CD4-positive, alpha-beta memory T cell (primary cell): ENCODE measurements at places on chromosomes 4 and X. TPM values are rescaled to one million over a fixed set of nuclear protein-coding genes. Genes with fewer than 3 reads are reported as not detected.

DNA sequence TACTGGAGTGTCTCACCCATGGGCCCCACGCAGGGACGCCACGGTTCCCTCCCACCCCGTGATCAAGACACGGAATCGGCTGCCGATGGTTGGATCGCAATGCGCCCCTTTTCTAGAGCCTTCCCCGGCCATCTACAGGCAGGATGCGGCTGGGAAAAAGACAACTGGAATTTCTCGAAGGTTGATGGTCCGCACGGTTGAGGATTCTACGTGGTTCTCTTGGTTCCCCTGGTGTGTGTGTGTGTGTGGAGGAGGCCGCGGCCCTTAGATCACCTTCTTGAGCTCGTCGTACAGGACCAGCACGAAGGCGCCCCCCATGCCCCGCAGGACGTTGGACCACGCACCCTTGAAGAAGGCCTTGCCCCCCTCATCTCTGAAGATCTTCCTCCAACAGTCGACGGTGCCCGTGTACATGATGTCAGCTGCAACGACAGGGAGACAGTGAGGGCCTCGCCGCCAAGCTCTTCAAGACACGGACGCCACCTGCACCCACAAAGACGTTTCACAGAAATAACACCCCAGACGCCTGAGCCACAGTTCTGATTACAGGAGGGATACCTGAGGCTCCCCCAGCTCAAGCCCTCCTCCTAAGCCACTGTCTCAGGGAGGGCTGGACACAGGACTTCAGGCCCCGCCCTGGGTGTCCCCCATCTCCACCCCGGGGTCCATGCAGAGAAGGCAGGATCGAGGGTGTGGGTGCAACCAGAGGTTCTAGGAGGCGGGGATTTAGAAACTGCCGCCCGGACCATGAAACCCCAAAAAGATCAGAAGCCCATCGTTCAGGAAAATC lies 5.4 kb downstream of the SLC25A6 start:
- H3K27ac ChIP-seq, result no peak overlapping the region
- H3K4me3 ChIP-seq, result no peak overlapping the region
- H3K36me3 ChIP-seq, result peaks cover 61% of the 10 kb centered on the region
- DNase-seq, result no peak

DNA sequence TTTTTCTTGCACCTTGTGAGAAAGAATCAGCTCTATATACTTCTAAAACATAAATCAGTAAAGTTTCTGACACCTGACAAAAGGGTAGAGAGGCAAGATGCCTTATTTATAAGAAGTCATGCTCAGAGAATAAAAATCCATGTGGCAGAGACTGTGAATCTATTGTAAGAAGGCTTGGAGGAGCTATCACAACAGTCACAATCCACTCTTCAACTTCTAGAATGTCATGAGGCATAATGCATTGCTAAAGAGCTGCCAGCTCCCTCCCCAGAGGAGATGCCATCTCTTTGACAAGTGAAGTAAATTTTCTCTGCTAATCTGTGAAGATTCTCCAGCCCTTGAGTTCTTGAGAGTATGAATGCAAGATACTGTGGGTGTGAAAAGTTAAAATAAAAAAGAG lies 971.2 kb upstream of the IGFBP7 start:
- H3K27ac ChIP-seq, result no peak overlapping the region
- H3K27me3 ChIP-seq, result no peaks in the 10 kb centered on the region
- no peak overlapping the region for H3K4me3 ChIP-seq
- no peaks in the 10 kb centered on the region for H3K4me1 ChIP-seq

The CLCN5 gene
- polyA plus RNA-seq, result 0.80 TPM

DNA sequence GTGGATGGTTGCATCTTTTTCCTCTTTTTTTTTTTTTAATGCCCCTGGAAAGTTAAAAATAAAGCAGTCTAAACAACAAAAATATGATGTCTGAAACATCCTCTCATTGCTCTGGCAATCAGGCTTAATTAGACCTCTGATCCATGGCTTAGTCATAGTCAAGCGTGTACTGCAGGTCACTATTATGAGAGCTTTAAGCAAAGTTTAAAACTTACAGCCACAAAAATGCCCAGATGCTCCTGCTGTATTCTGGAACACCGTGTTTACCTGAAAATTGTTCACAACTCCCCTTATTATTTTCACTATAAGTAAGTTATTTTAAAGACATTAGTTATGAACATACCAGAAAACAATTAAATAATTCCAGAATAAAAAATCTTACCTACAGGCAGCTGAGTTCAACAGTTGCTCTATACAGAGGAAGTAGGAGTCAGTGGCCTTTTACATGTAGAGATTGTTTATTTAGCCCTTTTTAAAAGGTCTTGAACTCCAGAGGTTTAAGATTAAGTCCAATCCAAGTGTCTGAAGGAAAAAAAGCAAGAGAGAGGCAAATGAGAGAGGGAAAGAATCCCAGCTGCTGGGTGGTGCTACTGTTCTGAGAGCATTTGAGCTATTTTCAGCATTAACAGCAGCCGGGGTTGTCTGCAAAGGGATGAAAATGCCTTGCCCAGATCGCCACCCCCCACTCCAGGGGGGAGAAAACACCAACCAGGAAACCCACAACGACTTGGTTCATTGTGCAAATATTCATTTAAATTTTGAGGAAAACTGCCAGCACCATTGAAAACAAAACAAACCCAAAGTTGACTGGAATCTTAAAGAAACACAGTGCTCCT lies 36.9 kb downstream of the SORBS2 start:
- no peaks in the 10 kb centered on the region for H3K4me1 ChIP-seq
- no peaks in the 10 kb centered on the region for H3K27me3 ChIP-seq
- H3K36me3 ChIP-seq, result no peaks in the 10 kb centered on the region
- H3K27ac ChIP-seq, result no peak overlapping the region
- no peak overlapping the region for H3K4me3 ChIP-seq

- no peaks in the 10 kb centered on the region for H3K4me1 ChIP-seq
- H3K4me3 ChIP-seq, result no peak overlapping the region
- no peaks in the 10 kb centered on the region for H3K36me3 ChIP-seq
These were observed 3.8 kb upstream of the GRPR start for GRCh38 chrX:16119353-16120220.

DNA sequence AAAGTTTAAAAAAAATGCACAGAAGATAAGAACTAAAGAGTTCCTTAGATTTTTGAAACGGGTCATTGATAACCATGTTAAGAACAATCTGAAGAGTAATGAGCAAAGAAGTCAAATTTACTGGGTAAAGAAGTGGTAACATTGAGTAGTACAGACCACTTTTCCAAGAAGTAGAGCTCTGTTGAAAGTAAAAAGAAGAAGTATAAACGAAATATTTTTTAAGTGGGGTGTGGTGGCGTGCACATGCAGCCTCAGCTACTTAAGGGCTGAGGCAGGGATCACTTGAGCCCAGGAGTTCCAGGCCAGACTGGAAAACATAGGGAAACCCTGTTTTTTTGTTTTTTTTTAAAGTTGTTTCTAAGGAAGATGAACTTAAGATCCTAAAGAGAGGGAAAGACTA lies 68.5 kb downstream of the UBA6 start:
- no peak for DNase-seq
- H3K27ac ChIP-seq, result no peak overlapping the region
- no peaks in the 10 kb centered on the region for H3K4me1 ChIP-seq
- no peaks in the 10 kb centered on the region for H3K27me3 ChIP-seq
- peaks cover 35% of the 10 kb centered on the region for H3K36me3 ChIP-seq

DNA sequence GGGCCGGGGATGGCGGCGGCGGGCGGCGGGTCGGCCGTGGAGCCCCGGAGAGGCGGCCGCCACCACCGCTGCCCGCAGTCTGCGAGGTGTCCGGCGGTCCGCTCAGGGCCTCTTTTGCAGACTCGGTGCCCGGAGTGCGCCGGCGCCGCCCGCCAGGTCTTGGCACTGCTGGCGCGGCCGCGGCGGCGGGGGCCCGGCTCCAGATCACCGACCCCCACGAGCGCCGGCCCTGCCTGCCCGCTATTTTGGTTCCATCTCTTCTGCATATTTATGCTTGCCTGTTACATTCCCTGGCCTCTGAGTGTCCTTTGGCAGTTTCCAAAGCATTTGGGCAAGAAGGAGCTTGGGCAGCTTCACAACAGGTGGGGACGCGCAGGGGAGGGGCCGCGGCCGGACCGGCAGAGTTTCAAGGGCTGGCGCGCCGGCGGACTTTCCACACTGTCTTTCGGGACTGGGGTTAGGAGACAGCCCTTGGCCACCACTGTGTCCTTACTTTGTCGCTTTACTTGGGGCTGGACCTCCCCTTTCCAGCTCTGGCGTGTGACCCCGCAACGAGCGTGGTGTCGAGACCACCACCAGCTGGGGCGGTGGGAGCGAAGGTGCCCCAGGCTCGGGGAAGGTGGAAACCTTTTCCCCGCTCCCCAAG lies 668 bp upstream of the TAPT1 start:
- H3K4me1 ChIP-seq, result peaks cover 46% of the 10 kb centered on the region
- peak; percentile 16 for DNase-seq
- peak overlapping the region; percentile 69 for H3K27ac ChIP-seq
- peak overlapping the region; percentile 60 for H3K4me3 ChIP-seq
- H3K36me3 ChIP-seq, result no peaks in the 10 kb centered on the region
- H3K27me3 ChIP-seq, result no peaks in the 10 kb centered on the region

GRCh38 chr4:120266602-120267001 lies 200.0 kb upstream of the MAD2L1 start:
- H3K4me1 ChIP-seq, result no peaks in the 10 kb centered on the region
- H3K36me3 ChIP-seq, result no peaks in the 10 kb centered on the region
- no peak for DNase-seq

The NUP62CL gene
- polyA plus RNA-seq, result 1.6 TPM

DNA sequence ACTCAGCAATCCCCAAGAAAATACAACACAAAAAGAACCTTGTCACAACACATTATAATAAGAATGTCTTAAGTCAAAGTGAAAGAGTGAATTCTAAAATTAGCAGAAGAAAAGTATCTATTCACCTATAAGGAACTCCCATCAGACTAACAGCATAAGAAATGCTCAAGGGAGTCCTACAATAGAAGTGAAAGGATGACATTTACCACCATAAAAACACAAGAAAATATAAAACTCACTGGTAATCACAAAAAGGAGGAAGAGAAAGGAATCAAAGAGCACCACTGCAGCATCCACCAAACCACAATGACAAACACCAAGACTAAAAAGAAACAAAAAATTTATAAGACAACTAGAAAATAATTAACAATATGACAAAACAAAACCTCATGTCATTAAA lies 257.0 kb upstream of the AGTR2 start:
- no peaks in the 10 kb centered on the region for H3K4me1 ChIP-seq
- DNase-seq, result no peak
- no peak overlapping the region for H3K27ac ChIP-seq
- no peaks in the 10 kb centered on the region for H3K36me3 ChIP-seq
- no peaks in the 10 kb centered on the region for H3K27me3 ChIP-seq

DNA sequence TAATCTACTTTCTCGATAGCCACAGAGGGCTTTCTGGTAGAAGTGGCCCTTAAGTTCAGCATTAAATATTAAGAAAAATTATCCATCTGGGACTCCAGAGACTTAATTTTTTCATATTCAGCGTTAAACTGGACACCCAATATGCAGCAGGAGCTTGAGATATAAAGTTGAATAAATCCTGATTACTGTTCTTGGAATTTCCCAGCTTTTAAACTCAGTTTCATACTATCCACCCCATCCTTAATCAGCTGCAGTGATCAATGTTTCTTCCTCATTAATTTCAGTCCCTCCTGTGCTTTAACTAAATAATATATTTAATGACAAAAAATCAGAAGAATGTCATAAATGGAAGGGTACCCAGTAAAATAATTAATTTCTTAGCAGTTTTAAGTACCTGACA lies 3.6 kb upstream of the FBXL5 start:
- no peak for DNase-seq
- H3K27ac ChIP-seq, result no peak overlapping the region
- no peak overlapping the region for H3K4me3 ChIP-seq
- peaks cover 12% of the 10 kb centered on the region for H3K4me1 ChIP-seq

DNA sequence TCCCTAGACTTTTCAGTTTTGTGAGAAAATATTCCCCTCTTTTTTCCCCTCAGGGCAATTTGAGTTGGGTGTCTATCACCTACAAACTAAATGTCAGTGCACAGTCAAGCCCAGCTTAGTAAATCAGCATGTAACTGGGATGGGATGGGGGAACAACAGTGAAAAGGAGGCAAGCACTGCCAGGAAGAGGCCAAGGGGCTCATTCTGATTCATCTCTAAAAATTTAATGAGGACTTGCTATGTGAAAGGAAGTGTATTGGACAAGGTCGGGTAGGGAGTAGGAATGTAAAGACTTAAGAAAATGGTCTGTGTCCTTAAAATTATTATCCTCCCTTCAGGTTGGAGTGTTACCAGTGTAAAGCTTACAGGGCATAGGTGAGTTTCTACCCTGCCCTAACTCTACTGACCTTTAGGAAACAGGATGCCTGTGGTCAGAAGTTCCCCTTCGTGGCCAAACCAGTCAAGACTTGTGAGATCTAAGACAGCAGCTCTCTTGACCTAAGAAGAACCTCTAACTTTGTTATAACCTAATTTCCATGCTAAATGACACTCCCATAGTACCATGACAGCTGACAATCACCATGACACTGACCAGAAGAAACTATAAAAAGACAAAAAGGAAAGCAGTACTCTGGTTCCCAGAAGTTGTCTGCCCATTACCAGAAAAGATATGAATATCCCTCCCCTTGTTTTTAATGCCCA lies 194.4 kb upstream of the LDB2 start:
- no peaks in the 10 kb centered on the region for H3K27me3 ChIP-seq
- no peak overlapping the region for H3K4me3 ChIP-seq
- no peak overlapping the region for H3K27ac ChIP-seq
- no peaks in the 10 kb centered on the region for H3K4me1 ChIP-seq

GRCh38 chr4:1723131-1723801 lies 1.9 kb downstream of the TACC3 start:
- H3K4me1 ChIP-seq, result peaks cover 69% of the 10 kb centered on the region
- peak overlapping the region; percentile 69 for H3K4me3 ChIP-seq
- peak overlapping the region; percentile 66 for H3K27ac ChIP-seq

GRCh38 chrX:689983-690382 lies 59.4 kb downstream of the SHOX start:
- H3K4me1 ChIP-seq, result no peaks in the 10 kb centered on the region
- H3K4me3 ChIP-seq, result no peak overlapping the region
- H3K27me3 ChIP-seq, result no peaks in the 10 kb centered on the region
- no peak for DNase-seq
- H3K36me3 ChIP-seq, result no peaks in the 10 kb centered on the region

DNA sequence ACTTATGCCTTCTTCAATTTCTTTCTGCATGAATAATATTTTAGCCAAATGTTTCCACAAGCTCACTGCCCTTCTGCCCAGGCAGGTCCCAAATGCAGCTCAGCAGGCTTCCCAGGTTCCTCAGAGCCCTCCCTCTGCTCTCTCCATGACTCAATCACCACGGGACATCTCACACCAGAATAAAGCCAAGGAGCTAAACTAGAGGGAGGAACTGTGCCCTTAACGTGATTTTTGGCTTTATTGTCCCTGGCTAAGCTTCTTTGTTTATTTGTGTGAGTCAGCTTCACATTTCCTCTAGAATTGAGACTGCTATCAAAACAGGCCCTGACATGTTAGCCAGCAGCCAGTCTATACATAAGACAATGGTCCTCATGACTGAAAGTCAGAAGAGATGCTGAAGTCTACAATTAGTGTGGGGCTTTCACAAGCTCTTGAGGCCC lies 186.4 kb upstream of the GALNT7 start:
- H3K27me3 ChIP-seq, result no peaks in the 10 kb centered on the region
- no peak for DNase-seq
- H3K4me3 ChIP-seq, result no peak overlapping the region
- no peaks in the 10 kb centered on the region for H3K36me3 ChIP-seq
